Activated CD4-positive, CD25-positive, alpha-beta regulatory T cell treated with anti-CD3 and anti-CD28 coated beads, Interleukin-2, amount 50 U/mL, for 72 hours (primary cell): ENCODE measurements at places on chromosomes 12 and 14.

DNA sequence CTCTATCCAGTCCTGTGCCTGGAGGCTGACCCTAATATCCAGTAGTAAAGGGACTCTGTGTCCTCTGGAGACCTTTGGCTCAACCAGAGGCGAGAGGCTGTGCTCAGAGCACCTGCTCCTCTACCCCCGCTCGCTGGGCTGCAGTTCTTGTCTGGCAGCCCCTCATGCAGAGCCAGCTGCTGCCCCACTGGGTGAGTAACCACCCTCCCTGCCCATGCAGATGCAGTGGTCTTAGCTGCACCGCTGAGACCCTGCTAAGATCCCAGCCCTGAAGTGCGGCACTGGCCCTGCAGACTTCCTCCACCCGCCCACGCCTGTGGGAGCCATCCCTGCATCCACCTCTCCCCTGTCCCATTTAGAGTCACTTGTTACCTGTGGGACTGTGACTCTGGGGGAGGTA is 347.5 kb upstream of the SFSWAP start:
- DNase-seq = no peak

- DNase-seq = peak; percentile 8
Measured at GRCh38 chr12:112153181-112153892, 28.0 kb downstream of the TRAFD1 start.

DNA sequence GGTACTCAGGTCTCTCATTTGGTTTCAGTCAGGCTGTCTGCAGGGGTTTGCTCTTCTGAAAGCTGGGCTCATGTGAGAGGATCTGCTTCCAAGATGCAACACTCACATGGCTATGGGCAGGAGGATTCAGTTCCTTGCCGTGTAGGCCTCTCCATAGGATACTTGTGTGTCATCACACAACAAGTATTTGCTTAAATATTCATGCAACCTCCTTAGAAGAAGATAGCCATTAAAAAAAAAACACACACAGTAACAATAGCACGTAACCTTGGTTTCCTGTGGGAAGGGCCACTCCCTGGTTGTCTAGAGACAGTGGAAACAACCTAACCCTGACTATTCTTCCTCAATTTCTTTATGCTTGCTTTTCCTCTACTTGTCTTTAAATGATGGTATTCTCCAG is 31.8 kb upstream of the CLEC4E start:
- no peak for DNase-seq

- DNase-seq = no peak
Measured at GRCh38 chr14:68848253-68848652, 55.4 kb upstream of the ZFP36L1 start.

- no peak for DNase-seq
Measured at GRCh38 chr14:47917344-47917954, 242.0 kb upstream of the MDGA2 start.

- no peak for DNase-seq
Measured at GRCh38 chr12:25979563-25979962, 21.1 kb downstream of the RASSF8 start.

GRCh38 chr12:114090211-114090610 is 124.1 kb upstream of the RBM19 start:
- no peak for DNase-seq

DNA sequence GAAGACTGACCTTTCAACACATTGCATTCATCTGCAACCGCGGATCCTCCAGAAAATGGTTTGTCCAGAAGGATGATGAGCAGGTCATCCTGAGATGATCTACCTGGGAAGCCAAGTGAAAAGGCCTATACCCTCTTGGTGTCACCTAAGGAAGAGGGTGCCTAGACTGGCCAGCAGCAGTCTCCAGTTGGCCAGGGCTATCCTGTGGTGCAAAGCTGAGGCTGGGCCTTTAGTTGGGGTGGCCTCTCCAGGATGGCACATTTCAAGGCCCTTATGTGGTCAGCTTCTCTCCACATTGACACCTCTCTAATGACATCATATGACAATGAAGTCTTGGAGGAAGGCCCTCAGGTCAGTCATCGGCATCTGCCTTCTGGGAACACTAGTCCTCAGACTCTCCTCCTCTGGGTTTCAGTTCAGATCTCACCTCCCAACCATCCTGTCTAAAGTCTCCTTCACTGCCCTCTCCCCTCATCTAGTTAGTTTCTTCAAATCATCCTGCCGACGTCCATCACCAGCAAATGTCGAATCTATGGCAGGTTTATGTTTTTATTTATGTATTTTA is 3.3 kb upstream of the SLC22A17 start:
- no peak for DNase-seq
